ENCODE measurements at places on chromosomes 4 and X. TPM values are rescaled to one million over a fixed set of nuclear protein-coding genes. Genes with fewer than 3 reads are reported as not detected.

Gene TMEM271
- total RNA-seq = not detected

Gene AWAT2
- 0.43 TPM for total RNA-seq

Gene GLOD5
- not detected for total RNA-seq

Gene MGARP
- total RNA-seq = not detected

Gene SMR3B
- not detected for total RNA-seq

Gene SUPT20HL2
- total RNA-seq = not detected

Gene RBMX
- total RNA-seq = 128 TPM

Gene OSTC
- total RNA-seq = 270 TPM

Gene TBX22
- total RNA-seq = not detected

Gene DDX53
- total RNA-seq = not detected

Gene BEX2
- 4.4 TPM for total RNA-seq

Gene TIGD4
- total RNA-seq = under 0.01 TPM

Gene GALNTL6
- total RNA-seq = not detected

Gene GAGE12H
- not detected for total RNA-seq

Gene XPNPEP2
- total RNA-seq = not detected

Gene GLRA3
- total RNA-seq = not detected

Gene ARHGAP6
- 1.5 TPM for total RNA-seq

Gene NPNT
- total RNA-seq = 0.11 TPM

Gene MSMO1
- 34.5 TPM for total RNA-seq

Gene ETDA
- not detected for total RNA-seq

Gene DEFB131A
- not detected for total RNA-seq

Gene TEX13B
- not detected for total RNA-seq

Gene RASSF6
- total RNA-seq = not detected

Gene VCX3A
- total RNA-seq = not detected

Gene SPATA18
- total RNA-seq = 1.3 TPM

Gene CTAG1A
- total RNA-seq = not detected

Gene TET2
- total RNA-seq = 9.4 TPM

Gene ESX1
- 0.17 TPM for total RNA-seq

Gene ARX
- total RNA-seq = not detected

Gene MAGEE2
- not detected for total RNA-seq

Gene ADH1A
- not detected for total RNA-seq

Gene GJB1
- total RNA-seq = not detected

Gene TMPRSS11B
- total RNA-seq = not detected

Gene KLHL4
- 126 TPM for total RNA-seq

Gene EBP
- total RNA-seq = 61.4 TPM

Gene POU3F4
- not detected for total RNA-seq

Gene GYPA
- total RNA-seq = not detected

Gene ART3
- total RNA-seq = not detected

All from dermis lymphatic vessel endothelial cell (primary cell).